ENCODE measurements at places on chromosomes 16 and 17.
A peak's percentile ranks its signal among the peaks of the same experiment; 100 is the strongest.

GRCh38 chr17:81194941-81195901, 27.5 kb downstream of the CEP131 start:
- DNase-seq = no peak

- DNase-seq = no peak
Observed at GRCh38 chr16:57537581-57538234, 1.3 kb upstream of the CCDC102A start.

GRCh38 chr17:51045621-51046020, 75.0 kb downstream of the SPAG9 start:
- peak; percentile 10 for DNase-seq

GRCh38 chr17:2721603-2722002, 10.0 kb upstream of the CLUH start:
- DNase-seq = no peak

- no peak for DNase-seq
Observed at GRCh38 chr17:81825841-81826466, 7.1 kb downstream of the MCRIP1 start.

DNA sequence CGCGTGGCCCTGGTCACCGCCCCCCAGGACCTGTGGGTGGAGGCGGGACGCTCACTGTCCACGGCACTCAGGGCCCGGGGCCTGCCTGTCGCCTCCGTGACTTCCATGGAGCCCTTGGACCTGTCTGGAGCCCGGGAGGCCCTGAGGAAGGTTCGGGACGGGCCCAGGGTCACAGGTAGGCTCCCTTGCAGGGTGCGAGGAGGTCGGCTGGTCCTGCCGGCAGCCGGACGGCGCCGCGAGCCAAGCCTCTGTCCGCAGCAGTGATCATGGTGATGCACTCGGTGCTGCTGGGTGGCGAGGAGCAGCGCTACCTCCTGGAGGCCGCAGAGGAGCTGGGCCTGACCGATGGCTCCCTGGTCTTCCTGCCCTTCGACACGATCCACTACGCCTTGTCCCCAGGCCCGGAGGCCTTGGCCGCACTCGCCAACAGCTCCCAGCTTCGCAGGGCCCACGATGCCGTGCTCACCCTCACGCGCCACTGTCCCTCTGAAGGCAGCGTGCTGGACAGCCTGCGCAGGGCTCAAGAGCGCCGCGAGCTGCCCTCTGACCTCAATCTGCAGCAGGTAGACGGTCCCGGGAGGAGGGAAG, 1.3 kb downstream of the GUCY2D start:
- DNase-seq = no peak

- DNase-seq = no peak
Observed at GRCh38 chr16:78706637-78707036, 607.2 kb downstream of the WWOX start.

DNA sequence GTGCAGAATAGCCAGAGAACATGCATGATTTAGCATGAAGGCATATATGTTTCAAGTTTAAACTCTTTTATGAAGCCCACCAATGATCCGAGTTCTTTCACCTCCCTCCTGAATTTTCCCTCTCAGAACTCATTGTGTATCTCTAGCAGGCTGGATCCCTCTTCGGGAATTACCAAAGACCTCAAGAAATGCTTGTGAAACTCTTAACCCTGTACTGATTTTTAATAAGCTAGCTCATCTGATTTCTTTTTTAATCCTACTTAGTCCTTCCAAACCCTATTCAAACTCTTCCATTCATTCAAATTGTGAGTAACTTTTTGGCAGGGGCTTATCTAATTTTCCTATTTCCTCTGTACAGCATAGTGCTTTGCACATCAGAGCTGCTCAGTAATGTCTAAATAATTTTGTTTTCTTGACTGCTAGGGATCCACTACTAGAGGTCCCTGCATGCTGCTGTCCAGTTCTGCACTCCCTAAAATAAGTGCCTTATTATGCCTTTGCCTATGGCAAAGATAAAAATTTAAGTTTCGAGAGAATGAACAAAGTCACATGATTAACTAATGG, 723.8 kb downstream of the CDH11 start:
- DNase-seq = no peak

GRCh38 chr16:77470851-77471250, 36.0 kb upstream of the ADAMTS18 start:
- no peak for DNase-seq

DNA sequence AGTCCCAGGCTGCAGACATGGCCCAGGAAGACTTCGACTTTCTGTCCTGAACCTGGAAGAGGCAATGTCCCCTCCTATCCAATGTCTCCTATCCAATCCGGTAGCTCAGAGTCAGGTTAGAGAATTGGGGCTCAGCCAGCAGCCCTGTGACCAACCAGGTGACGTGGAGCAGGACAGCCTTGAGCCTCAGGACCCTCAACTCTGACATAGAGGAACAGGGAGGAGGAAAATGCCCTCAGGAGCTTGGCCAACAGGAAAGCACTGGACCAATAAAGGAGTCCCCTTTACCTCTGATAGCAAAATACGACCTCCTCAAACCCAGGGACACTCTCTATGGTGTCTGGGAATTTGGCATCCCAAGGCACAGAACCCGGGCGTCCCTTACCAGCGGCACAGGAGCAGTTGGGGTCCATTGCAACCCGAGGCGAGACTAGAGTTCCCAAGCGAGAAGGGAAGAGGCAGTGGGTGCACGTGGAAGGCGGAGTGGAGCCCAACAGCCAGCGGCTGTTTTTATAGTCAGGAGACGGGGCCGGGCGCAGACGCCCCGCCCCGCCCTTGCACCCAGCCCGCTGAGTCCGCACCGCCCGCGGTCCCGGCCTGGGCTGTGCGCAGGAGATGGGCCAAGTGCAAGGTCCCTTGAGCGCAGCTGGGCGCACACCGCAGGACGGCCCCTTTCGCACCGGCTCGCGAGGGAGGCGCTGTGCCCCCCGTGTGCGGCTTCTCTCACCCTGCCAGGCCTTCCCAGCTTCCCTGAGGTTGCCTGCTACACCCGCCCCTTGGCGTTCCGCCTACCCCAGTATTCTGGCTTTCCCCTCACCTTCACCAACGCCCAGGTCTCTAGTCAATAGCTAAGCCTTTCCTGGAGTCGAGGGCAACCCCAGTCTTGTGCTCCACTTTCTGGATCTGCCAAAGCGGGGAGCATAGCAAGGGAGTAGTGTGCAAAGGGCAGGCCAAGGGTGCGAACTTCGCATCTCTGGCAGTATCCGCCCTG, at the start of gene MT1G:
TSS of gene MT1G (minus strand) at position 485 of the 991 bp plus-strand sequence. CDS start at position 413, 72 bp downstream.
- no peak for DNase-seq

- no peak for DNase-seq
Observed at GRCh38 chr16:26733710-26734109, 333.0 kb upstream of the C16orf82 start.

DNA sequence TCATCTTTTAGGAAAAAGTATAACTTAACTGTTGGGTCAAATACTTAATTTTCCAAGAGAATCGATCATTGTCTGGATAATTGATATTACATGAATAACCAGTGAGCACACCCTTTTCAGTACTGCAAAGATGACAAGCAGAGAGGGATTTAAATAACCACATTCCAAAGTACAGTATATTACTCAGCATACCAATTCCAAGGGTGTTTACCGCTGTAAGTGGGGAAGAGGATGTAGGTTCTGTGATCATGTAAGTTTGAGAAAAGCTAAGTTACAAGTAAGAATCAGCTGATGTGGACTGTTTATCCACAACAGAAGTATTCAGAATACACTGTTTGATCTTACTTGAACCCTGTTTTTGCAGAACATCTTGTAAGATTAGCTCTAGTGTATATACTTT, 6.1 kb downstream of the GDE1 start:
- no peak for DNase-seq

DNA sequence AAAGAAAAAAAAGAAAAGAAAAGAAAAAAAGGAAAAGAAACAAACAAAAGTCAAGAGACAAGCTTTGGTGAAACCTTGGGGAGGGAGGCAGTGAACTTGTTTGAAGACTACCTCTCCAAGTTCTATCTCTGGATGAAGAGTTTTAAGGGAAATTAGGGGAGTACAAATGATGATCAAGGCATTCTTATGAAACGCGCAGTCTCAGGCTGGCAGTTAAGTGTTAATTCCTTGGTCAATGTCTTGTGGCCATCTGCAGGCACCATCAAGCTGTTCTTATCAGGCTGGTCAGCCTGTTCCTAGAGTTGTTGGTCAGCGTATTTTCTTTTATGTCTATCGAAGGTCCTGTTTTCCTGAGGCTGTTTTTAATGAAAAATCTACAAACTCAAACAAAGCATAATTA, 8.2 kb upstream of the DRG2 start:
- no peak for DNase-seq

DNA sequence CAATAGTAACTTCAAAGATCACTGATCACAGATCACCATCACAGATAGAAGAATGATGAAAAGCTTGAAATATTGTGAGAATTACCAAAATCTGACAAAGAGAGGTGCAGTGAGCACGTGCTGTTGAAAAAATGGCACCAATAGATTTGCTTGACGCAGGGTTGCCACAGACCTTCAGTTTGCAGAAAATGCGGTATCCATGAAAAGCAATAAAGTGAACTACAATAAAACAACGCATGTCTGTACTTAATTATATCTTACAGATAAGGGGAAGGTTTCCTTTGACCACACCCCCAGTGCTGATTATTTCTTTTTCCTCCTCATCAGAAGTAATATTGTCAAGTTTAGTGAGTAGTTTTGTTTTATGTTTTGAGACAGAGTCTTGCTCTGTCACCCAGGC, 21.1 kb upstream of the PYDC1 start:
- no peak for DNase-seq

DNA sequence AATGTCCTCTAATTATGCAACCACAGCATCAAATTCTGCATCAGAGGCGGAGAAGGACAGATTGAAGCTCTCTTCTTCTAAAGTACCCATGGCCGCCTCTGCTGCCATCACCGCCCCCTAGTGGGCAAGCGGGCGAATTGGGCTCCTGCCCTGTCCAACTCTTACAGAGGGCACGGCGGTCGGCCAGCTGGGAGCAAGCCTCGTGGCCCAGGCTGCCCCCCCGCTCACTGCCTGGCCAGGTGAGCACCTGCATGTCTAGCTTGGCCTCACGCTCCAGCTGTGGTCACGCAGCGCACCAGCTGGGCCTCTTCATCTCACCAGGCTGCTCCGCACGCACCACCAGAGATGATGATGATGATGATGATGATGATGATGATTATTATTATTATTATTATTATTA, 146.1 kb upstream of the TOM1L1 start:
- DNase-seq = peak; percentile 21

GRCh38 chr16:85950136-85950918, 51.4 kb downstream of the IRF8 start:
- no peak for DNase-seq

DNA sequence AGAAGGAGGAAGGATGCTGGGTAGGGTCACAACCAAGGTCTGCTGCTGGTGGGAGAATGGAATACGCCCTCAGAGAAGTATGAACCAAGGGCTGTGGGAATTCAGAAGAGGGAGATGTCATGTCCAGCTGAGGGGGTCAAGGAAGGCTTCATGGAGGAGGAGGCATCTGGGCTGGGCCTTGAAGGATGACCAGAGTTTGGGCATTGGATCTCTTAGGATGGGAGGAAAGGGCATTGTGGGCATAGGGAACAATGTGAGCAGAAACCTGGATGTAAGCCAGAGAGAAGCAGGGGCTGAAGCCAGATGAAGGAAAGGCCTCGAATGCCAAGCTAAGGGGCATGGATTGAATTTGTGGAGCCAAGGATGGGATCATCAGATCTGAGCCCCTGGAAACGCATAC, 49.2 kb upstream of the MAP3K14 start:
- DNase-seq = no peak

GRCh38 chr17:7312432-7313087, 2.6 kb downstream of the GPS2 start:
- DNase-seq = no peak

DNA sequence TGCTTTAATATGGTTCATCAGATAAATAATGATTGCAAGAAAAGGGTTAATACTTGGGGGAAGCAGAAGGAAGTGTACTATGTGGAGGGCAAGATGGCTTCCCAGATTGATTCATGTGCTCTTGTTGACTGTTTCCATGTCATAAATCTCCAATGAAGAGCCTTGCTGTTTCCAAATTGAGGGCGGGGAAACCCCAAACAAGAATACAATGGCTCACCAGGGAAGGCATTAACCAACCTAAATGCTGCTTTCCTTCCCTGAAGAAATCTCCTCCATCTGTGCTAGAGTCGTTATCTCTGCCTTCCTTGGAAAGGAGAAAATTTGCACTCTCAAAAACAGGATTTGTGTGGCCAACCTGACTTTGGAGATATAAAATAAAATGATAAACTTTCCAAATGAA, 28.0 kb upstream of the CDH13 start:
- DNase-seq = no peak

GRCh38 chr16:79933603-79934002, 333.1 kb upstream of the MAF start:
- no peak for DNase-seq

DNA sequence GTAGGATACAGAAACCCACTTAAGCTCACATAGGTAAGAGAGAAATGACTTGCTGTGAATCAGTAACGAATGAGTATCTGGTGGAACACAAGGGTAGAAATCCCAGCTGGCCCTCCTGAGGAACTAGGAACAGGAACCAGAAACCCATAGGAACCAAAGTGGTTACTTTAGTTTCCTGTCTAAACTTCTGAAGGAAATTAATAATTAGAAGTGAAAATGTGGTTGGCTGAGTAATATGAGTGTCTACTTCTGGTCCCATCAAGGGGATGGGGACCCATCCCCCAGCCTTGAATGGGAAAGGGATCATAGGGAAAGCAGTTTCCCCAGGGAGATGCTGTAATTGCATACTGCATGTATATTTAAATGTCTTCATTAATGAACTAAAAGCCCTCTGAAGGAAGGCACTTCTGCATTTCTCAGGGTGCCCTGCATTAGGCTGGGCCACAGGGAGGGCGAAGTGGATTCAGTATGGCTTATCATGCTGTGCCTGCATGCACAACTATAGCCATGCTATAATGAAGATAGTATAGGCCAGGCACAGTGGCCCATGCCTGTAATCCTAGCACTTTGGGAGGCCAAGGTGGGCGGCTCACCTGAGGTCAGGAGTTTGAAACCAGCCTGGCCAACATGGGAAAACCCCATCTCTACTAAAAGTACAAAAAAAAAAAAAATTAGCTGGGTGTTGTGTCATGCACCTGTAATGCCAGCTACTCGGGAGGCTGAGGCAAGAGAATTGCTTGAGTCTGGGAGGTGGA, 45.6 kb downstream of the CYB5B start:
- DNase-seq = no peak

DNA sequence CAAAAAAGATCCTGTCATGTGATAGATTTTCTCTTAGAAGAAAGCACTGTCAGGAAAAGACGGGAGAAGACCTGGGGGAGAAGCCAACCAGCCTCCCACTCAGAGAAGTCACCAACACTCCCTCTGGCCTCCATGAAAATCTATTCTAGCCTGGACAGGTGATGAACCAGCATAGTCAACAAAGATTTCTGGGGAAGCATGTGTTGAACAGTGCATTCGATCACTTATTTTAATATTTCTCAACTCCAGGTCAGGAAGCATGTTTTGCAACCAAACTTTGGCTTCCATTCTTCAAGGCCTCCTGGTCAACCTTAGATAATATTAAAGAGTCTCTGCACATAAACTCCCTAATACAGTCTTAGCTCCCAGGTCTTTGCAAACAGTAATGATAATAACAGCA, 74.7 kb upstream of the ERCC4 start:
- no peak for DNase-seq

GRCh38 chr17:51743477-51743876, 415.0 kb downstream of the CA10 start:
- no peak for DNase-seq
